ENCODE measurements at places on chromosomes 1 and 21. TPM values are rescaled to one million over a fixed set of nuclear protein-coding genes. Genes with fewer than 3 reads are reported as not detected.

Gene PRAMEF14
- not detected for total RNA-seq

- no peak for DNase-seq
- no peak overlapping the region for H3K4me3 ChIP-seq
- no peaks in the 10 kb centered on the region for H3K4me1 ChIP-seq
- H3K36me3 ChIP-seq = no peaks in the 10 kb centered on the region
- no peaks in the 10 kb centered on the region for H3K27me3 ChIP-seq
- no peak overlapping the region for H3K27ac ChIP-seq
Observed at GRCh38 chr1:87787551-87787950, 458.9 kb downstream of the LMO4 start.

- no peaks in the 10 kb centered on the region for H3K36me3 ChIP-seq
- no peak for DNase-seq
- no peaks in the 10 kb centered on the region for H3K27me3 ChIP-seq
- H3K27ac ChIP-seq = peak overlapping the region; percentile 99
- H3K4me1 ChIP-seq = no peaks in the 10 kb centered on the region
- H3K4me3 ChIP-seq = peak overlapping the region; percentile 77
Observed at GRCh38 chr1:223844787-223845036, 1.0 kb downstream of the TP53BP2 start.

Gene VWA5B1
- not detected for total RNA-seq

GRCh38 chr1:64330839-64331238 is 127.4 kb downstream of the UBE2U start:
- no peak overlapping the region for H3K4me3 ChIP-seq
- H3K4me1 ChIP-seq = no peaks in the 10 kb centered on the region
- no peak for DNase-seq
- no peak overlapping the region for H3K27ac ChIP-seq
- no peaks in the 10 kb centered on the region for H3K36me3 ChIP-seq

Gene SH2D1B
- 0.60 TPM for total RNA-seq

Gene PRKAA2
- total RNA-seq = 0.86 TPM

DNA sequence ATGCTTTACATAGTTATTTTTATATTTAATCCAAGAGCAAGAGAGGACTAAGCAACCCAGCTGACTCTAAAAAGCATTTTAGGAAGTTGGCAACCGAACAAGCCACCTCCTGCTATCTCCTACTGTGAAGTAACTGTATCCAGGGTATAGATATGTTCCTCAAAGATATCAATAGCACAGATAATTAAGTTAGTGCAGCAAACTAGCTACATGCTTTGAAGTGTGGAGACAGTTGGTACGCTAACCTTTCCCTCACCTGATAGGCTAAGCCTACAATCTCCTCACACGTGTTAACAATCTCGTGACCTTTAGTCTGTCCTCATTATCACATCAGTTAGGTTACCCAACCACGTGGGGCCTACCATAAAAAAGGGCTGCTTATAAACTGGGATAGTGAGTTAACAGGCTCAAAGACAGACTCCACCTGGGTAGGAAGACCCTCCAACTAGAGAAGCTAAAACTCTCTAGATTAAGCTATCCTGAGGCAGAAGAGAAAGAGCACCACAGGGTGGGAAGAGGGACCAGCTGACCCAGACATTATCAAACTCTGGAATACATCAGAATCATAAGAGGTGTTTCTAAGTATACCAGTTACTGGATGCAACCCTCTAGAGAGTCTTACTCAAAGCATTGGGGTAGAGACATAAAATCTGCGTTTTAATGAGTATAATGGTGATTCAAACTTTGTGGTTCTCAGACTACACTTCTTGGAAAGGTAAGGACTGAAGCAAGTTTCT is 340.1 kb upstream of the ESRRG start:
- H3K27ac ChIP-seq = no peak overlapping the region
- H3K4me3 ChIP-seq = no peak overlapping the region
- no peaks in the 10 kb centered on the region for H3K27me3 ChIP-seq
- no peaks in the 10 kb centered on the region for H3K4me1 ChIP-seq
- no peaks in the 10 kb centered on the region for H3K36me3 ChIP-seq
- no peak for DNase-seq

Measured in right lobe of liver (tissue), 6 donors.